ENCODE measurements at places on chromosomes 16 and 17.

DNA sequence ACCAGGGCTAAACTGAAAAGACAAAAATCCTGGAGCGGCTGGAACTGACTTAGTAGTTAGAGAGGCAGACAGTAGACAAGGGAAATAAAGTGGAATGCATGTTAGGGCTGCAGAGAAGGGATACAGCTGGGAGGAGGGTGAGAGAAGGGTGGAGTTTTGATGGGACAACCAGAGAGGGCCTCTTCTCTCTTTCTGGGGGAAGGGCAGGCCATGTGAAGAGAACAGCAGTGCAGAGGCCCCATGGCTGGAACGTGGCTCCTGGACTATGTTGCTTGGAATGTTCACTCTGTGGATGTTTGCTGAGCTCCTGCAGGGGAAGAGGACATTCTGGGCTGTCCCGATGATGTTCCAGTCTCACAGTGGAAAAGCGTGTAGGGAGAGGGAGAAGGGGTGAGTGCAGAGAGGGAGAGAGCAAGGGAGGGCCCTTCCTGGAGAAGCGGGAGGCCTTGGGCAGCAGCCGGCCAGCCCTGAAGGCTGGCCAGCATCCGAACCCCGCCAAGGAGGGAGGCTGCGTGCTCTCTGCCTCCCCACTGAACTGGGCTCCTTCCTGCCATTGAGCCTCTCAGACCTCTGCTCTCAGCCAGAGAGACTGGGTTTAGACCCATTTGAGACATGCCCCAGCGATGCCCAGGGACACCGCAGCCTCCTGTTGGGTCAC lies 33.1 kb upstream of the GSE1 start:
- DNase-seq, result no peak

GRCh38 chr17:19719355-19720209 lies 3.2 kb upstream of the SLC47A2 start:
- no peak for DNase-seq

- no peak for DNase-seq
Observed at GRCh38 chr16:87840271-87840978, 28.9 kb downstream of the SLC7A5 start.

DNA sequence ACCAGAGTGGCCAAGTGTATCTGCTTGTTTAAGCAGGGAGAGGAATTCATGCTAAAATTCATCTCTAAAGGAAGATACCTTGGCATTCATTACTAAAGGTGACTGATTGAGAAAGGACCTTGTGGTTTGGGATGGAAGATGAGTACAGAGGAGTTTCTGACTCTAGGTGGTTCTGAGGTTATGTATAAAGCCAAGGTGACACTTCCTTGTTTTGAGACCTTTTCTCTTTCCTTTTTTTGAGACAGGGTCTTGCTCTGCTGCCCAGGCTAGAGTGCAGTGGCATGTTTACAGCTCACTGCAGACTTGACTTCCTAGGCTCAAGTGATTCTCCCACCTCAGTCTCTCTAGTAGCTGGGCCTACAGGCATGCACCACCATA lies 9.1 kb downstream of the ABHD15 start:
- DNase-seq, result no peak

- no peak for DNase-seq
Observed at GRCh38 chr16:15732416-15732815, 82.4 kb downstream of the NDE1 start.

- DNase-seq, result no peak
Observed at GRCh38 chr17:59160157-59161025, 4.8 kb downstream of the PRR11 start.

DNA sequence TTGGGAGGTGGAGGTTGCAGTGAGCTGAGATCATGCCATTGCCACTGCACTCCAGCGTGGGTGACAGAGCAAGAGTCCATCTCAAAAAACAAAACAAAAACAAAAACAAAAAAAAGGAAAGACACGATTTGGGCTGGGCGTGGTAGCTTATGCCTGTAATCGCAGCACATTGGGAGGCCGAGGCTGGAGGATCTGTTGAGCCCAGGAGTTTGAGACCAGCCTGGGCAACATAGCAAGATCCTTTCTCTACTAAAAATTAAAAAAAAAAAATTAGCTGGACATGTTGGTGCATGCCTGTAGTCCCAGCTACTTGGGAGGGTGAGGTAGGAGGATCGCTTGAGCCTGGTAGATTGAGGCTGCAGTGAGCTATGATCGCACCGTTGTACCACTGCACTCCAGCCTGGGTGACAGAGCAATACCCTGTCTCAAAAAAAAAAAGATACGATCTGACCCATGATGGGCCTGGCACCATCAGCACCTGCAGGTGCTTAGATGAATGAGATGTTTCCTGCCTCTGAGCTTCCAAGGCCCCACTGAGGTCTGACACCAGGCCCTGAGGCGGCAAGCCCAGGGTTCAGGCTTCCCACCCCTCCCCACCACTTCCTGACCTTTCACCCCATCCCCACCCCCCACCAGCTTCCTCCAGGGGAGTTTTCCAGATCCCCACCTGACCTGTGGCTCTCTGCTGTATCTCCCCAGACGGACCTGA lies 21.7 kb downstream of the ATP2A1 start:
- DNase-seq, result no peak

GRCh38 chr17:58401287-58401686 lies 16.0 kb downstream of the RNF43 start:
- DNase-seq, result no peak

GRCh38 chr17:69232650-69233049 lies 4.0 kb upstream of the ABCA10 start:
- DNase-seq, result no peak
